ENCODE measurements at places on chromosomes 7 and 10.

DNA sequence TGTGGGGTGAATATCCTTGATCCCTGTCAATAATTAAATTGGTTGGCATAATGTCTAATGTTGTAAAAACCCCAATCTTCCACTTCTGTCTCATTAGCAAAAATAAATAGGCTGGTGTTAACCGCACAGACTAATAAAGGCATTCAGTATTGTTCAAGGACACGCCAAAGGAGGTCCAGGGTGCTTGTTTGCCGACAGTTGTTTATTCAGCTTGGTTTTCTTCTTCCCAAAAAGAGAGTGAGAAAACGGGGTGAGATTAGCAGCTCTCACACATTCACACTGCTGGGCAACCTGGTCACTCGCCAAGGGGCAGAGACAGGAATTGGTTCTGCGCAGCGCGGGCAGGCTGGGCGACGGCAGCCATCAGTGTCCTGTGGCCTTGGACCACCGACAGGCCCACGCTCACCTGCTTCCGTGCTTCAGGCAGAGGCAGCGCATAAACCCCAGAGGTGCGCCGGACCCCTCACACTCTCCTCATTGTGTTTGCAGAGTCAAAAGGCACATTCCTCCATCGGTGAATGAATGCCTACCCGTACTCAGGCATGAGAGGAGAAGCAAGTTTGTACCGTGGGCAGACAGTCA, 26.2 kb upstream of the LMBR1 start:
- no peak for DNase-seq

DNA sequence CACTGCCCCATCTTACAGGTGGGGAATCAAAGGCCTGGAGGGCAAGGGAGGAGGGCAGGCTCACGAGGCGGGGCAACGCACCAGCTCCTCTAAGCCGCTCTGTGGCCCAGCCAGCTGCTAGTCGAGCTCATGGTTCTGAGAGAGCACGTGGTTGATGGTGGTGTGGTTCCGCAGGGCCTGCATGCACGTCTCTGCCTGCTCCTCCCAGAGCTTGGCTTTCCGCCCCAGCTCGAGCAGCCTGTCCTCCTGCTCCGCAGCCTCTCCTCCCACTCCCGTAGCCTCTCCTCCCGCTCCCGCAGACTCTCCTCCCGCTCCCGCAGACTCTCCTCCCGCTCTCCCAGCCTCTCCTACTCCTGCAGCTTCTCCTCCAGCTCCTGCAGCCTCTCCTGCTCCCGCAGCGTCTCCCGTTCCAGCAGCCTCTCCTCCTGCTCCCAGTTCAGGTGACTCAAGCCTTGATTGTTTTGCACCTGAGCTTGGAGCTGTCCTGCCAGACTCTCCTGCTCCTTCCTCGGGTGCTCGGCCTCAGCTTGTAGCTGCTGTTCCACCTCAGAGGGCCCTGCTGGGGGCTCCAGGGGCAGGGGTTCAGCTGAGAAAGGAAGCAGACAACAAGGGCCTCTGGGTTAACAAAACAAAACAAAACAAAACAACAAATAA, 19.1 kb upstream of the MTPAP start:
- no peak for DNase-seq

- no peak for DNase-seq
Observed at GRCh38 chr10:27440478-27440877, 63.6 kb upstream of the RAB18 start.

DNA sequence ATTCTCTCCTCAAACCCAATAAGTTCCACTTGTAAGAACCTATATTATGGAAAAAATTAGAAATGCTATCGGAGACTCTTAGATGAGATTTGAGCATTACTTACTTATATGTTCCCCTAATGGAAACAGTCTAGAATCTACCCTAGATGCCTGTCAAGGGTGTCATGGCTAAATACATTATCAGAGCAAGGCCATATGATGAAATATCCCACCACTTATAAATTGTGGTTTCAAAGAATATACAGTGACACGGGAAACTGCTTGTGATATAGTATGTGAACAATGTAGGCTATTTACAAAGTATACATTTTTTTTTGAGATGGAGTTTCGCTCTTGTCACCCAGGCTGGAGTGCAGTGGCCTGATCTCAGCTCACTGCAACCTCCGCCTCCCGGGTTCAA, 46.3 kb upstream of the CTBP2 start:
- no peak for DNase-seq
